NCI-H2107 (cell line): ENCODE measurements at places on chromosomes 3 and 15.

- no peak for DNase-seq
Measured at GRCh38 chr3:18436213-18436612, 11.1 kb upstream of the SATB1 start.

DNA sequence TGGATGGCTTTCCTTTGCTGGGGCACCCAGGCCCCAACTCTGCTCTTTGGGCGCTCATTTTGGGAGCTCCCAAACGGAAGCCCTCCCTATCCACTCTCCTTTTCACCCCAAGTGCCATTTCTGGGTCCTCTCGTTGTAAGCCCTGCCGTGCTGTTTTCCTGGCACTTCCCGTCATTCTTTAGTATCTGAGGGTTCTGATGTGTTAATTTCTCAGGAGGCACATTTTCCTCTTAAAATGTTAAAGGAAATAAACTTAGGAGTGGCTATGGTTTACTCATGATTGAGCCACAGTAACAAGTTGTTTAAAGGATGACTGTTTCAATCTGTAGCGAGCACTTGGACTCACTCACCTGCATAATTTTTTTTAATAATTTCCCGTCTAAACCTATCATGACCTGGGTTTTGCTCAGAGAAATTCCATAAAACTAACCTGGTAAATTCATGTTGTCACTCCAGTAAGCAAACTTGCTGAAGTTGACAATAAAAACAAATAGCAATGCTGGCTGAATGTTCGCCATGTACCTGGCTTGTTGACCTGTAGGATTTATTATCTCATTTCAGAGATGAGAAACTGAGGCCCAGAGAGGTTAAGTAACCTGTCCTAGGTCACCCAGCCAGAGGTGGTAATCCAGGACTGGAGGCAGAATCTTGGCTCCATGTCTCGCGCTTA is 10.6 kb downstream of the ALDH1A3 start:
- DNase-seq, result no peak

DNA sequence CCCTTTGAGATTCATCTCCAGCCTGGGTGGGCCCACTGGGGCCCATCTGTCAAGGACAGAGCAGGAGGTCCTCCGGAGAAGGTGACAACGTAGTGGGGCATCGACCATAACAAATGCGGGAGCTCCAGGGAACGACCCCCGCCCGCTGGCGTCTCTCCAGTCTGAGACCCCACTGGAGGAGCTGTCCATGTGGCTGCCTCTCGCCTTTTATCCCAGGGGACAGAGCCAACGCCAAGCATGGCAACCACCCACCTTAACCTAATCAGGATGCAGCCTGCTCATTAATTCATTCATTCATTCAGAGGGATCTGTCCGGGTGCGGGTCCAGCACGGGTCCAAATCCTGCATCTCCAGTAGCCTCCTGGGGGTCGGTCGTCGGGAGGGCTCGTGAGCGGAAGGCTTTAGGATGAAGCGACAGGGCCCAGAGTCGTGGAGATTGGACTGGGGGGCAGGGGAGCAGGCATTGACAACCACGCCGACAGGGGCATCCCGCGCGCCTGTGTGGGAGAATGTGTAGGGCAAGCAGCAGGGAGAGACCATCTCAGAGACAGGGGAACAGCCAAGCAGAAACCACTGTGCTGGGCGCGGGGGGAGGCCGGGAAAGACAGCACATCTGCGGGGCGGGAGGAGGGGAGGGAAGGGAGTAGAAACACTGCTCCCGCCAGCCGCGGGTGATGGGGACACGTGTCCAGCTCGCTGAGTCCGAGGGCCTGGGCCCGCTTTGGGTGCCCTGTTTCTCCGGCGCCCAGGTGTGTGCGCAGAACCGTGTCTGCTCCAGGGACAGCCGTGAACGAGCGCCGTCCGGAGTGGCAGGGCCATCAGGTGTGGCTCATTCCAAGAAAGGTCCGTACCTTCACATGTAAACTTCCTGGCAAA is 1.9 kb downstream of the PIGZ start:
- no peak for DNase-seq

- DNase-seq, result no peak
Measured at GRCh38 chr3:114855839-114856238, 291.2 kb downstream of the ZBTB20 start.

DNA sequence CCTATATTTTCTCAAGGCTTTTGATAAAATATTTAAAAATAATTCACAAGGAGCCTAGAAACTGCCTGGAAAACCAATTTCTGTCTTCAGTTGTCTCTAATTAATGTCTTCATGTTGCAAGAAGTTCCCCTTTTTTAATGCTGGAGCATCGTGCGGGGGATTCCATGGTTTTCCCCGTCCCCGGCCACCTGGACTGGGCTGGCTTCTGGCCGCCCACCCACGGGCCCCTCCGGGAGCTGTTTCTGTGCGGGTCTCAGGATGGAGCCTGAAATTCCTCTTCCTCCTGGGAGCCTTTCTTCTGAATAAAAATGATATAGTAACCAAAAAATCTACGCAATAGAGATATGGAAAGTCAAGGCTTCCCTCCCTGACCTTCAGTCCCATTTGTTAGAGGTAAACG is 8.1 kb upstream of the LRRK1 start:
- DNase-seq, result no peak
